ENCODE measurements at places on chromosomes 11 and 22.
A peak's percentile ranks its signal among the peaks of the same experiment; 100 is the strongest.

DNA sequence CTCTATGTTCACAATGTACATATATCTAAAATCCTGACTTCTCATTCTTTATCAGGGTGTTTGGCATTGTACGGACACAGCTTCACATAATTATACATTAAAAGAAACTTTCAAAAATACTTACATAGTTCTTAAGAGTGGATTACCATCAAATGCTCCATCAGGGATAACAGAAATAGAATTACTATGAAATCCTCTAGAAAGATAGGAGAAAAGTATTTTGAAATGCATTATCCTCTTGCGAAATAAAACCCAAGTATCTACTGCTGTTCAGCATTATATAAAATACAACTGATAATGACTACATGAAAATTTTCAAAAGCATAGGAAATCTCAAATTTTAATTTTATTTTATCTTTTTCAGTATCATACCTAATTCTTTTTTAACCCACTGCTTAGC lies 17.8 kb upstream of the CCDC34 start:
- no peak for DNase-seq

GRCh38 chr22:42343531-42344081 lies 73.2 kb upstream of the TCF20 start:
- no peak for DNase-seq

DNA sequence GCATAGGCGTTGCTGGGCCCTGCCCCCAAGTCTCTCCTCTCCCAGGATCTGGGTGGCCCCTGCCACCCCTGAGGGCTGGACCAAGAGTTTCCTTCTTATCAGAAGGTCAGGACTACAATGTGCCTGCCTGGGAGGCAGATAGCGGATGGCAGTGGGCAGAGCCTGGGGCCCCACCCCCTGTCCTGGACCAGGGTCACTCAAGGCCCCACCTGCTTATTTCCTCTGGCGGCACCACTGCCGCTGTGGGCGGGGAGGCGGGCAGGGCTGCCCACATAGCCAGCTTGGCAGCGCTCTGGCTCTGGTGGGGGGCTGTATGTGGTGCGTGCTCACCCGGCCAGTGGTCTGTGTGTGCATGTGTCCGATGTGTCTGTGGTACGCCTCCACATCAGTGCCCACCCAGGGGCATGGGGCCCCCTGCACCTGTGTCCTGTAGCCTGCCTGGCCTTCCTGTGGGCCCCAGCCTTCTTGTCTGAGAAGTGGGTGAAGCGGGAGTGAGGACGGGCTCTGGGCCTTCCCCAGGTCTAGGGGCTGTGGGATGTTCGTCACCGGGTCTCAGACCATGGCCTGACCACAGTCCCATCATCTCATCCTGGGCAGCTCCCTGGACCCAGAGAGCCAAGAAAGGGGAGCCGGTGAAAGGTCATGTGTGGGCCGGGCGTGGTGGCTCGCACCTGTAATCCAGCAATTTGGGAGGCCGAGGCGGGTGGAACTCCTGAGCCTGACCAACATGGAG lies 3.0 kb downstream of the GAS2L1 start:
- DNase-seq = no peak

- no peak for DNase-seq
Measured at GRCh38 chr22:39486951-39487825, 14.9 kb upstream of the MIEF1 start.

DNA sequence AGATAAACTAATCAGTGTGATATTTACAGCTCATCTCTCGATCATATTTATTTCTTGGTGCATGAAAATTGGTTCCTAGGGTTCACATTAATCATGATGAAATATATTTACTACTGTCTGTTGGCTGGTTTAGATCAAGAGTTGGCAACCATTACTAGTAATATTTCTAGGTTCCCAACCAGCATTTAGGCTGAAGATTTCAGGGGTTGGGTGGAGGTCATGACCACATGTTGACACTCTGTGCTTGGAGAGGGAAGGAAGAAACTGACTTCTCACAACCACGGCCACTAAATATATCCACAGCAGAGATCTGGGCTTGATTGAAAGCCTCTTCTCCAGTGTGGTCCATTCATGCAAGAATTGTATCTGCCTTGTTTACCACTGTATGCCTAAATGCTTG lies 87.9 kb downstream of the ALX4 start:
- no peak for DNase-seq

DNA sequence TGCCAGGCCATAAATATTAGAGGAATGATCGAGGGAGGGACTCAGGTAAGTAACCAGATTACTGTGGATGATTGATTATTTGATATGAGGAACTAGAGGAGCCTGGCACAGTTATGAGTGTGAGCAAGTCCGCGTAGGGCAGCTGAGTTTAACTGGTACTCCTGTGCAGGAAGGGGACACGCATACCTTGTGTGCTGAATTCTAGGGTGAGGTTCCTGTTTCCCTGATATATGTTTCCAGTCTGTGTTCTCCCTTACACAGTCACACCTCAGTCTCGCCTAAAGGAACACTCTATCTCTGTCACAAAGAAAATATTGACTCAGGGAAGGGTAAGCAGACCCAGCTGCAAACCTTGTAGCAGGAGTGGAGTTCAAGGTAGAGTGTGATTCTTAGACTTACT lies 17.4 kb downstream of the SGSM3 start:
- no peak for DNase-seq

DNA sequence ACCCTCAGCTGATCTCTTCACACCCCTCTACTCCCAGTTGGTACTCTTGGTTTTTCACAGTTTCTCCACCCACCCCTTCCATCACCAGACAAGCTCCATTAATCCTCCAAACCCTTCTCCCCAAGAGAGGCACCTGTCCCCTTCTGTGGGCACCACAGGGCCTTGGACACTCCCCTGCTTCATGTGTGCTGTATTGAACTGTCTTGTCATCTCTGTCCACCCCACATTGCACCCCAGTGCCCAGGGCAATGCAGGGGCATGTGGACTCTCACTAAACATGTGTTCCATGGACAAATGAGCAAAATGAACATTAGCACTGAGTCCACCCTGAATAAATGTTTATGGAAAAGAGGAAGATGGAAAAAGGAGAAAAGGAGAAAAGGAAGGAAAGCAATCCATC lies 181.4 kb downstream of the BCR start:
- no peak for DNase-seq

- DNase-seq = peak; percentile 26
Measured at GRCh38 chr11:73141031-73141308, 1.1 kb downstream of the FCHSD2 start.

DNA sequence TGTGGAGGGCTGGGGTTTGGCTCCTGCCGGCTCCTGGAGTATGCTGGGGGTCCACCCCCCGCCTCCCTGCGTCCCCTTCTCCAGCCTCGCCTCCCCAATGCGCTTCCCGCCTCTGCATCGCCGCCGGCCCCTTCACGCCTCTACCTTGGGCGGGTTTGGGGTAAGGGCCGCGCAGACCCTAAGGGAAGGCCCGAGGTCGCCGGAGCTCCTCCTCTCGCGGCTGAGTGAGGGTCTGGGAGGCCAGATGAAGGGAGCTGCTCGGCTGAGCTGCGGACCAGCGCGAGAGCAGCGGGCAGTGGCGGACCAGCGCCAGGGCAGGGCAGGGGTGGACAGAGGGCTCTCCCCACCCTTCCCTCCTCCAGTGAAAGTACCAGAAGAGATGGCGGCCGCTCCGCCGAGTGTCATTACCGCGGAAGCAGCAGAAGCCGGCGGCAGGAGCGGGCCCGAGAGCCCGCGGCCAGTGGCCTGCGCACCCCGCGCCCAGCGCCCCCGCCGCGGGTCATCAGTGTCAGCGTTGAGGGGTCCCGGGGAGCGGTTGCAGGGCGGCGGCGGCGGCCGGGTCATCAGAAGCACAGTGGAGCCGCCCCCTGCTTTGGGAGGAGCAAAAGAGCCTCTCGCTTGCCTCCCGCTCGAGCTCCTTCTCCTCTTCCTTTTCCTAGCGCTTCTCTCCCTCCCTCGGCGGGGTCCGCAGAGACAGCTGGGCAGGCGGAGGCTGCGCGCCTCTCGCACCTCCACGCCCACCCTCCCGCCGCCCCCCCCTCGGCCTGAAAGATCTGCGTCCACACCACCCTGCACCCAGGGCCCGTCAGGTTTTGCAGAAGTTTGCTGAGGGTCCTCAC lies 255.6 kb upstream of the CADM1 start:
- DNase-seq = no peak

GRCh38 chr22:29205594-29206371 lies at the start of gene EMID1:
EMID1 (plus strand) TSS chr22:29205896; CDS start chr22:29206039, 143 bp downstream.
- no peak for DNase-seq

DNA sequence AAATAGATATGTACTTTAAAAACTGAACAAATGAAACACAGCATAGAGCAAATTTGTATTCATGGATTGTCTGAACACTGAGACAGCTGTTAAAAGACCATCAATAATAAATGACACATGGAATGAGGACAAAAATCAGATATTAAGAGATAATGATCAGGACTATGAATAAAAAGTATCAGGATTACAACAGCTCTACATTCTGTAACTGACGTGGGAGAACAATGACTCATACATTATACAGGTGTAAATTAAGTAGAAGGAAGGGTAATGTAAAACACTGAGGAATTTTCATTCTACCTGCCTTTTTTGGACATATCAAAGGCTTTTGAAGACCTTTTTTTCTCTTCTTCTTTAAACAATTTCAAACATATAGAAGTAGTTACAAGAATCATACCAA lies 310.9 kb upstream of the ANO3 start:
- no peak for DNase-seq

GRCh38 chr11:69359735-69360480 lies 66.0 kb downstream of the MYEOV start:
- no peak for DNase-seq

DNA sequence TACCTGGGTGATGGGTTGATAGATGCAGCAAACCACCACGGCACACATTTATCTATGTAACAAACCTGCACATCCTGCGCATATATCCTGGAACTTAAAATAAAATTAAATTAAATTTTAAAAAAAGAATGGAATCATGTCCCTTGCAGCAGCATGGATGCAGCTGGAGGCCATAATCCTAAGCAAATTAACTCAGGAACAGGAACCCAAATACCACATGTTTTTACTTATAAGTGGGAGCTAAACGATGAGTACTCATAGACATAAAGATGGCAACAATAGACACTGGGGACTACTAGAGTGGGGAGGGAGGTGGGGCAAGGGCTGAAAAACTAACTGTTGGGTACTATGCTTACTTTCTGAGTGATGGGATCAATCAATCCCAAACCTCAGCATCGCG lies 40.9 kb downstream of the CWC15 start:
- DNase-seq = no peak
